ENCODE measurements at places on chromosomes 6 and 20.

GRCh38 chr6:12750416-12750815 is 33.8 kb downstream of the PHACTR1 start:
- no peak for DNase-seq

GRCh38 chr6:91575032-91575431 is 988.2 kb upstream of the MAP3K7 start:
- no peak for DNase-seq

- no peak for DNase-seq
These were observed 158.8 kb downstream of the CDK19 start for GRCh38 chr6:110656492-110656891.

DNA sequence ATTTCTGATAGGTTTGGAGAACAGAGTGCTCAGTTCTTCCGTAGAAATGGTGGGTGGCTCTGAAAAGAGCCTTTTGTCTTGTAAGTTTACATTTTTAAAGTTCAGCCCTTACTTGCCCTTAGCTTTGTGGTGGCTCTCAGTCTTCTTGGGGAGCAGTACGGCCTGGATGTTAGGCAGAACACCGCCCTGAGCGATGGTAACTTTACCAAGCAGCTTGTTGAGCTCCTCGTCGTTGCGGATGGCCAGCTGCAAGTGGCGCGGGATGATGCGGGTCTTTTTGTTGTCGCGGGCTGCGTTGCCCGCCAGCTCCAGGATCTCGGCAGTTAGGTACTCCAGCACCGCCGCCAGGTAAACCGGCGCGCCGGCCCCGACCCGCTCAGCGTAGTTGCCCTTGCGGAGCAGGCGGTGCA is 19.5 kb downstream of the OR2B2 start:
- DNase-seq: no peak

DNA sequence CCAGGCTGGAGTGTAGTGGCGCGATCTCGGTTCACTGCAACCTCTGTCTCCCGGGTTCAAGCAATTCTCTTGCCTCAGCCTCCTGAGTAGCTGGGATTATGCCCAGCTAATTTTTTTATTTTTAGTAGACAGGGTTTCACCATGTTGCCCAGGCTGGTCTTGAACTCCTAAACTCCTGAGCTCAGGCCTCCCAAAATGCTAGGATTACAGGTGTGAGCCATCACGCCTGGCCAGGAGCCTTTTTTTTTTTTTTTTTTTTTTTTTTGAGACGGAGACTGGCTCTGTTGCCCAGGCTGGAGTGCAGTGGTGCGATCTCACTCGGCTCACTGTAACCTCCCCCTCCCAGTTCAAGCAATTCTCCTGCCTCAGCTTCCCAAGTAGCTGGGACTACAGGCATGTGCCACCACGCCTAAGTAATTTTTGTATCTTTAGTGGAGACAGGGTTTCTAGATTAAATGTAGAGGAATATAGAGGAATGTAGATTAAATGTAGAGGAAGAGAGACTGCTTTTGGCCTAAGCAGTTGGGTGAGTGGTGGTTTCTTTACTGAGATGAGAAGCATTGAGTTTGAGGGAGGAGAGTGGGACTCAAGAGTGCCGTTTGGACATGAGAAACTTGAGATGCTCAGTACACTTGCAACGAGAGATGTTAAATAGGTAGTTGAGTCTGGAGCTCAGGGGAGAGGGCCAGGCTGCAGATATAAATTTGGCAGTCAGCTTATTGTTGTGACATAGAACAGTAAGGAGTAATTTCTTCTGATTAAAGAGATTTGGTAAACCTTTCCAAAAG is 16.7 kb downstream of the VAPB start:
- DNase-seq: no peak

GRCh38 chr6:50141100-50141499 is 91.4 kb upstream of the DEFB112 start:
- DNase-seq: no peak

- no peak for DNase-seq
These were observed 31.8 kb downstream of the GFOD1 start for GRCh38 chr6:13455552-13455966.

DNA sequence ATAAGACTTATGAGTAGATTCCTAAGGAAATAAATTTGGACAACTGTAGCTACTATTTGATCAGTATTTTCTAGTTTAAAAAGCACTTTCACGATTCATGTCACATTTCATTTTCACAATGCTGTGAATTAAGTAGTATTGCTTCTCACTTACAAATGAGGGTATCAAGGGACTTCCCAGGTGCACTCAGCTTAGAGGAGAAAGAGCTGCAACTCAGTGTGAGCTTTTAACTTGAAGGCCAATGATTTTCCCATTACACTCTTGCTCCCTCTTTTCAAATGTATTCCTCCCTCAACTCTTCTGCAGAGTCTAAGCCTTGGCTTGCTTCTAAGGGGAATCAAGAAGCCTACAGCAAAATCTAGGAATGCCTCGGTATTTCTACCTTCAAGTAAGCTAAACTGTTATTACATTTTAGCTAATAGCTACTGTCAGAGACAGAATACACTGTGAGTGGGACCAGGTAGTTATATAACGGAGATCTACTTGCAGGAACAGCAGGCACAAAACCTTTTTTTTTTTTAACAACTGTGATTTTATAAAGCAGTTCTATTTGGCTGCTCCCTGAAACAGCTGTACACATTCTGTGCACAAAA is 339.0 kb downstream of the SYNE1 start:
- no peak for DNase-seq

DNA sequence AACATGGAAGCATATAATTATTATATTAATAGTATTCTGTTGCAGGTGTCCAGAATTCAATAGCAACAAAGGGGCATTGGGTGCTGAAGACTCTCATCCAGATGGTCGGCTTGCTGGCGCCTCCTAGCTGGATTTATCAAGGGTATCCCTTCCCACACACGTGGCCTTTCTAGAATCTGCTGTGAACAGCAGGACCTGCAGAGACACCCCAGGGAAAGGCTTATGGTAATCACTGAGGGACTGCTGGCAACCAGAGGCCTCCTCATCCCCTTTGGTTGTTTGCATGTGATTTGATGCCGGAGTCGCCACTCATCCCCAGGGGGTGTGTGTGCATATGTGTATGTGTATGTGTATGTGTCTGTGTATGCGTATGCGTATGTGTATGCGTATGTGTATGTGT is 20.6 kb downstream of the ZFP64 start:
- no peak for DNase-seq

GRCh38 chr6:10580570-10580969 is 59.4 kb downstream of the GCNT2 start:
- no peak for DNase-seq

All from B cell (primary cell).